ENCODE measurements at places on chromosomes 5 and 9.

DNA sequence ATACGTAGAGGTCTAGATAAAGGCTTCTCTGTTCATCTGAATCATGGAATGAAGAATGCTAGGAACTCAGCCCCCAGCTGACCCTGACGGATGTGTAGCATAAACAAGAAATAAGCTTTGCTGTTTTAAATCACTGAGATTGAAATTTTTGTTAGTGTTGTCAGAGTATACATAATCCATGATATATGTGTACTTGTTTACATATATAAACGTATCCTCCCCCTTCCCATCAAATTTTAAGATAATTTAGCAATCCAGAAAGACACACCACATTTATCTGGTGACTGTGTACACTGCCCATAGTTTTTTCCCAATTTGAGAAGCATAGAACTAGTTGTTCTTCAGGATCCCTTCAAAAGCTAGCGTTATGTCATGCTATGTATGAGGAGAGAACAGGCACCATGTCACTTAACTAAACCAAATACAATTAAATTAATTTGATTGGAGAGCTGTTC lies 80.8 kb upstream of the OSMR start:
- DNase-seq: no peak

GRCh38 chr5:133398646-133399101 lies 213.7 kb downstream of the FSTL4 start:
- no peak for DNase-seq

GRCh38 chr5:160492565-160492964 lies 70.9 kb downstream of the PTTG1 start:
- DNase-seq: no peak

GRCh38 chr9:9521033-9521779 lies 1091.6 kb downstream of the PTPRD start:
- no peak for DNase-seq

GRCh38 chr9:28365020-28365640 lies 791.8 kb upstream of the C9orf72 start:
- no peak for DNase-seq

- DNase-seq: no peak
These were observed 42.0 kb upstream of the CDC42SE2 start for GRCh38 chr5:131221888-131222287.

GRCh38 chr5:68396722-68397121 lies 181.2 kb downstream of the PIK3R1 start:
- no peak for DNase-seq
